Activated gamma-delta T cell (primary cell): ENCODE measurements at places on chromosomes 12 and 14.

DNA sequence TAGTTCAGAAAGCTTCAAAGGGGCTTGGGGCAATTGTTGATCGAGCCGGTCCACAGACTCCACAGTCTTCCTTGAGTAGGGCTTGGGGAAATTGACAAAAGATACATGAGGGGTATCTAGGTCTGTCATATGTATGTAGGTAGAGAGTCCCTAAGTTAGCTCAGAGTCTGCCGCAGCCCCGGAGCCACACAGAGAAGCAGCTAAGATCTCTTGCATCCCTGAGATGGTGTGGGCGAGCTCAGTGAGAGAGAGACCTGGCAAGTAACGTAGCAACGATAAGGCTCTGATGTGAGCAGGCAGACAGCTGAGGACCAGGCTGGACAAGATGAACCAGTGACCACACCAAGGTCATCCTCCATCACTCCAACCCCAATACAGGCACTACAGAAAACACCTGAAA lies 297.6 kb downstream of the TMEM132D start:
- no peak for DNase-seq

DNA sequence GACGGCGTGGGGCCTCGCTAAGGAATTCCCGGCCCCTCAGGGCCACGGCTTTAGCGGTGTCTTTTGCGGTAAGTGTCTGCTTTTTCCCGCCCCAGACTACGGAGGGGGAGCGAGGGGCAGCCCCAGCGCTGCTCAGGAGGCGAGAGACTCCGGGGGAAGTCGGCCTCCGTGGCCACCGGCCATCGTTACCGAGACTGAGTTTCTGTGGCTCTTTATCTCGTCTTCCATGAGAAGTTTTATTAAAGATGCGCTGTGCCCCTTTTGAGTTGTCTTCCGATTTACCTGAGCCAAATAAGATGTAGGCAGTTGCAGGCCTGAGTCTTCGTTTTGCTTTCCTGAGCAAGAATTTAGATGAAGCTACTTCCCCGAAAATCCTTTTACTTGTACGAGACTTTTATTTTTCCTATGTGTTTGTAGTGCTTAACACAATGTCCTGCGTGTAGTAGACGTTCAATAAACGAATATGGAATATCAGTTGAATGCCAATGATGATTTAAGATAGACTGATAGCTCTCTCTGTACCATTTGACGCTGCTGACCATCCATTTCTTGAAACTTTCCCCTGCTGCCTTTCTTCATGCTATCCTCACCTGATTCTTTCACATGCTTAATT lies 462 bp downstream of the SRP54 start:
- peak; percentile 36 for DNase-seq

GRCh38 chr12:51482929-51483697 lies 58.5 kb downstream of the SLC4A8 start:
- DNase-seq = no peak

- no peak for DNase-seq
Observed at GRCh38 chr14:33859306-33859705, 91.6 kb downstream of the EGLN3 start.

DNA sequence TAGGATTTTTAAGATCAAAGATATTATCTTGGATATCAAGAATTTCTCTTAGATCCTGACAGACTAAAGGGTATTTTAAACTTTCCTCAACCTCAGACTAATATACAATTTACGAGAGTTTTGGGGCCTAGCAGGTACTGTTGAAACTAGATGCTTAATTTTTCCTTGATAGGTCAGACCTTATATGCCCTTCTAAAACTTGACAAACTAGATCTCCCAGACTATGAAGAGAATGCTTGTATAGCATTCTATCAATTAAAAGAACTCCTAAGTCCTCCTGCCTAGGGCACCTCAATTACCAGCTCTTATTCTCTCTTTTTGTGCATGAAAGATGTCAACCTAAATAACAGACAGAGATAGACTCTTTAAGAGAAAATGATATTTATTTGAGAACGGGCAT lies 60.4 kb upstream of the TRIM9 start:
- DNase-seq = no peak

DNA sequence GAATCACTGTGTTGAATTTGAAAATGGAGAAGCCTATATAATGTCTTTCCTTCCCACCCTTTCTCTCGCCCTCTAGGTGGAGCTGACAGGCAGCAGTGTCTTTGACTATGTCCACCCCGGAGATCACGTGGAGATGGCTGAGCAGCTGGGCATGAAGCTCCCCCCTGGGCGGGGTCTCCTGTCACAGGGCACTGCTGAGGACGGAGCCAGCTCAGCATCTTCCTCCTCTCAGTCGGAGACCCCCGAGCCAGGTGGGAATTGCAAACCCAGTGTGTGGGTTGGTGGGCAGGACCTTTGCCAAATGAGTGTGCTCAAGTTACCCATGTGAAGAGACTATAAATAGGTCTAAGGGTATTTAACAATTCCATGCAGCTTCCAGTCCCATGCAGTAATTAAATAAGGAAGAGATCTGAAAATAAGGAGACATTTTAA lies 274.7 kb downstream of the EGLN3 start:
- DNase-seq = no peak

DNA sequence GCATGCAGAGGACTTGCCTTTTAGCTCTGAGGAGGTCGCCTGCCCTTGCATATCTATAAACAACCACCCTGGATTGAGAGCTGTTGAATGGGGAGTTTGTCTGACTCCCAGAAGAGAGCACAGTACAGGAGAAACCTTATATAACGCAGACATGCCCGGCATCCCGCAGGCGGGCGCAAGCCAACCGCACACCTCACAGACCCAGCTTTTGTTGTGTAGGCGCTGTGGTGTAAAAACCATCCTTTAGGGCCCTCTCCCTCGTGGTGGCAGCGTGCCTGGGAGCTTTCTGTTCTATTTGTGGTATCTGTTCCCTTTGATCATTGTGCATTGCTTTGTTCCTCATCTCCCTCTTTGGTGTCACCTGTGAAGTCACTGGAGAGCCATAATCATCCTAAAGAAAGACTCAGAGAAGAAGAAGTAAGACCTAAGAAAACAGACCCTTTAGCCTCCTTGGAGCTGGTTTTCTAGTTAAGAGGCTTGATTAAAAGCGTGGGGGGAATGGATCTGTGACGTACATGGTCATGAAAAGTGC lies 77.7 kb downstream of the ETV6 start:
- no peak for DNase-seq

DNA sequence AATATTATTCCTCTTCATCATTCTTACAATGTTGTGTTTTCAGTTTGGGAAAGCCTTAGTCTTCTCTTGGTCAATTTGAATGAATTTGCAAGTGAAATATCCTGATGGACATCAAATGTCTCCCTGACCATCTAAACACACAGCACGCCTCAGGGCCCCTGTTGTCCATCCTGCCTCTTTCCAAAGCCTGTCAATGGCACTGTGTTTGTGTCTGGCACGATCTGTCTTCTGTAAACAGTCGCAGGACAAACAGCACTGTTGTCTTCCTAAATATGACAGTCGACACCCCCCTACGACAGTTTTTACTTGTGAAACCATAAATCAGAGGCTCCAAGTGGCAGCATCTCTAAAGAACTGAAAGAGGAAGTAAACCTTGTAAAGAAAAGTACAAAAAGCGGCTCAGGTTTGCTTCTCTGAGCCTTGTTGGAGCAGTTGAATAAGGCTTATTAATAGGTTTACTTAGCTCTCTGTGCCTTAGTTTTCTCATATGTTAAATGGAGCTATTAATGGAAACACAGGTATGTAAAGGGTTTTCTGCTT lies 285.8 kb downstream of the NRXN3 start:
- no peak for DNase-seq

- DNase-seq = no peak
Observed at GRCh38 chr12:123946152-123946515, 26.5 kb downstream of the CCDC92 start.

GRCh38 chr12:68978678-68979077 lies 45.7 kb upstream of the CPM start:
- no peak for DNase-seq

DNA sequence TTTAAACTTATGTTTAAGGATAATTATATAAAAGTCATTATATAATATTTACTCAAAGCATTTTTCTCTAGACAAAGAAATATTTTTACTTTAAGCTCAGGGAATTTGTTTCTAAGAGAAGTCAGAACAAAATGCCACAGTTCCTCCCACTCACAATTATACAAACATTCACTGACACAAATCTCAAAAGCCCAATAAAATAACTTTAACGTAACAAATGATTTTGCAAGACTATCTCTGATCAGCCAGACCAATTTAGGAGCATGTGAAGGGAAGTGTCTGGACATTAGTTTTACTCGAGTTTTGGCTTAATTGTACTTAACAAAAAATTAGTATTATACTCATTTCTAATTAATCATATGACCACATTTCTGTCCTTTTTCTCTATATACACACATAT lies 41.2 kb downstream of the COCH start:
- DNase-seq = no peak

DNA sequence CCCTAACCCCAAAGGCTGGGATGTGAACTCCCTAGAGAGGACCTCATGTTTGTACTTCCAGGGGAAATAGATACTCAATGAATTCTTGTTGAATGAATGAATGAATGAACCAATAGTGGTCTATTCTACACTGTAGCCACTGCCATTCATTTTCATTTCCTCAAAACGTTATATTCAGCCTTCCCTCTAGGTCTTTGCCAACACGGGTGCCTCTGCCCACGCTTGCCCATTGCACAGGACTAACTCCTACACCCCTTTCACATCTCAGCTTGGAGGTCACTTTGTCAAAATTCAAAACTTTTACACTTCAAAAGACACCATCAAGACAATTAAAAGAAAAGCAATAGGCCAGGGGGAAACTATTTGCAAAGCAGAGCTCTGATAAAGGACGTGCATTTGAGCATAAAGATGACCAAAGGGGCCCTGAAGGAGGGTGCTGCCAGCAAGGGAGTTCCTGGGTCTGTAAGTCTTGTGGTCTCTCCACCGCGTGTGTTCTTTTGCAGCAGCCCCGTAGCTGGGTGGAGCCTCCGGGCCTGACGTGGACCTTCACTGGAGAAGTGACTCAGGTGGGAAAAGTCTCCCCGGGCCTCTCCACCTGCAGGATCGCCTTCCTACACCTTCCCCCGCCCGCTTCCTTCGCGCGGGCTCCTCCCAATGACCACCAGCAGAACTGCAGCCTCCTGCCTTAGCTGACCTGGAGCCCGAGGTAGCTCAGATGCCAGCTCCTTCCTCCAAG lies 31.5 kb downstream of the TMEM63C start:
- no peak for DNase-seq

GRCh38 chr12:16600525-16600924 lies 5.4 kb downstream of the LMO3 start:
- no peak for DNase-seq

- no peak for DNase-seq
Observed at GRCh38 chr14:98608071-98609060, 663.6 kb downstream of the BCL11B start.

DNA sequence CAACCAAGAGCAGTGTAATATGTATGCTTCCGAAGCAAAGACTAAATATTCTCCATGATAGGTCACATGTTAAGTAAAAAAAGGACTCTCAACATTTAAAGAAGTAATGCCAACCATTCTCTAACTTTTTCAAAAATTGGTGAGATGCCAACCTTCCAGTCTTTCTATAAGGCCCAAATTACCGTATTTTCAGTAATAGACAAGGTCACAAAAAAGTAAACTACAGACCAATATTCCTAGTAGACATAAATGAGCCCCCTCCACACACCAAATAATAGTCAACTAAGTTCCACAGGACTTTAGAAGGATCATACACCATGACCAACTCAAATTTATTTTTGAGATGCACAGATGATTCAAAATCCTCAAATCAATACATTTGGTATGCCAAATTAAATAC lies 867.4 kb downstream of the TMEM121 start:
- no peak for DNase-seq

- DNase-seq = no peak
Observed at GRCh38 chr14:100007254-100007653, 58.0 kb upstream of the EVL start.

DNA sequence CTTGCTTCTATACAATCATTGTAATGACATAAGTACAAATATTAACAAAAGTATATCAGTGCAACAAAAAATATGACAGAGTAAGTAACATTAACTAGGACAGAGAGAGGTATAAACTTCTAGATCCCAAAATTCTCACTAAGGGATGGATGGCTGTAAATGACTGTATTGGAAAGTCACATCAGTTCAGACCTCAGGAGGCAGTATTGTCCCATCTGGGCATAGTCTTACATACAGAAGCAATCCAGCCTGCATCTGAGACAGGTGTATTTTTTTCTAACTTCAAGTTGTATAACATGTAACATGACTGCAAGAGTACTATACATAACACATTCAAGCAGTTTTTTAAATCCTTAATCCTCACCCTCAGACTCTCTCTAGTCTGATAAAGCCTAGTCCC lies 99.0 kb downstream of the GARIN6 start:
- no peak for DNase-seq

GRCh38 chr12:57187222-57188089 lies 29.1 kb upstream of the NXPH4 start:
- DNase-seq = no peak

DNA sequence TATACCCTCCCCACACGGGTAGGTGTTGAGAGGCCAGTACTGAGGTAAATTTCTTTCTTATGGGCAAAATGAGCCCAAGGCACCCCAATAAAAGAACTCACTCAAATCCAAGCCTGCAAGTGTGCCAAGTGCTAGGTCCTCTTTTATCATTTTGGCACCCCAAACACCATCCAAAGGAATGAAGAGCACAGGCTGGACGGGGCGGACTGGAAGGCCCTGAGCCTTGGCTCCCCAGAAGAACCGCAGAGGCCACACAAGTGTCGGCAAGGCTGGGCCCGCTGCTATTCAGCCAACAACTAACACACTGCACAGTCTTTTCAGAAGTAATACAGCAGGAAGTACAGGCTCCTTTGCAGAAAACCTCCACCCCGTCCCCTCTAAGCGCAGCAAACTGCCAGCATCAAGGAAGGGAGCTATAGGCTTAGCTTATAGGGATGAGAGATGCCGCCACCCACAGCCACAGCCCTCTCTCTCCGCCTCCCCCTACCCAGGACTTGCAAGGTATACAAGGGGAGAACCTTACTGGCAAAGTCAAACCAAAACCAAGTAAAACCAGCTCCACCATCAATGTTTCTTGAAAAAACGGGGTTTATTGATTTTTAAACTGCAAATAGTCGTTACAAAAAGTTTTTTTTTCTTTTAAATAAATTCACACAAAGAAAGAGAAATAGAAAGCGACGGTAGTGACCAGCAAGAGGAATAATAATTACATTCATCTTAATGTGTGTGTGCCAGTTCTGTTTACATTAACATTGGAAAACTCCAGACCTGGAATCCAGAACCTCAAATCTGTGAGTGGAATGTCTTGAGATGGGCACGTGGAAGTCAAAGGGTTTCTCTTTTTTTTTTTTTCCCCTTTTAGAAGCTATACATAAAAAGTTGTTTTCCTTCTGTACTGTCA lies 5.5 kb downstream of the ZFP36L1 start:
- DNase-seq = no peak
